ENCODE measurements at places on chromosomes 5 and 9. TPM values are rescaled to one million over a fixed set of nuclear protein-coding genes. Genes with fewer than 3 reads are reported as not detected.

- DNase-seq: no peak
Measured at GRCh38 chr5:14504816-14505215, 76.8 kb upstream of the OTULINL start.

- no peak for DNase-seq
Measured at GRCh38 chr5:149262315-149262714, 9.3 kb upstream of the AFAP1L1 start.

DNA sequence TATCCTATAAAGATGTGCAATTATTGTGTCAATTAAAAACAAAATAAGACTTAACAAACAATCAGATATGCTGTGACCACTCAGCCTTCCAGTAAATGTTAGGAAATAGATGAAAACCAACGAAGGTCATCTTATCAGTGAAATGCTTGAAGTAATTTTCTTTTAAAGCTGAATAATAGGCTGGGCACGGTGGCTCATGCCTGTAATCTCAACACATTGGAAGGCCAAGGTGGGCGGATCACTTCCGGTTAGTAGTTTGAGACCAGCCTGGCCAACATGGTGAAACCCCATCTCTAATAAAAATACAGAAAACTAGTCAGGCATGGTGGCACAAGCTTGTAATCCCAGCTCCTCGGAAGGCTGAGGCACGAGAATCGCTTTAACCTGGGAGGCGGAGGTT lies 31.2 kb downstream of the NLN start:
- no peak for DNase-seq

DNA sequence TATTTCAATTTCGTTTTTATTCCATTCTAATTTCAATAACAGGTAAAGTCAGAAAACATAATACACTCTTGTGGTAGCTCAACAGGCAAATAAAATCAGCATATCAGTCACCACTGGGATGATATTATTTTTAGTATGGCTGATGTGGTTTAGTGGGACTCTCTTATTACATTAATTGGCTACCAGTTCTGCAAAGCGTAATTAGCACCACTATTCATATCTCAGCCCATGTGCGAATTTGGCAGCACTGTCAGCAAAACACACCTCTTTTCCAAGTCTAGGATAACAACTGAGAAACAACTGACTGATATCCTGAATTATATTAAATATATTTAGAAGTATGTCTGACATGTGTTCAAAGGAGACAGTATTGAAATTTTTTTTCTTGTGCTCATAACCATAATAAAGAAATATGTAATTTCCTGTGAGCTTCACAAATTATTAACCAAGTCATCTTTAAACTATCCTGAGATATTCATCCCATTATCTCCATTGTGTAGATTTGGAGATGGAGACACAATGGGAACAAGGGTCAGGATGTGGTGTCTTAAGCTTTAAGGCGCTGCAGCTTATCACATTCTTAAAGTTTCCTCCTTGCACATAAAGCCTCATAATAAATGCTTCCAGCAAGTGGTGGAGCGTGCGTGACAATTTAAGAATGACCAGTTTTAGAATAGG lies 212.4 kb downstream of the TLE1 start:
- DNase-seq: no peak

- no peak for DNase-seq
Measured at GRCh38 chr5:127599320-127599719, 49.6 kb upstream of the CTXN3 start.

DNA sequence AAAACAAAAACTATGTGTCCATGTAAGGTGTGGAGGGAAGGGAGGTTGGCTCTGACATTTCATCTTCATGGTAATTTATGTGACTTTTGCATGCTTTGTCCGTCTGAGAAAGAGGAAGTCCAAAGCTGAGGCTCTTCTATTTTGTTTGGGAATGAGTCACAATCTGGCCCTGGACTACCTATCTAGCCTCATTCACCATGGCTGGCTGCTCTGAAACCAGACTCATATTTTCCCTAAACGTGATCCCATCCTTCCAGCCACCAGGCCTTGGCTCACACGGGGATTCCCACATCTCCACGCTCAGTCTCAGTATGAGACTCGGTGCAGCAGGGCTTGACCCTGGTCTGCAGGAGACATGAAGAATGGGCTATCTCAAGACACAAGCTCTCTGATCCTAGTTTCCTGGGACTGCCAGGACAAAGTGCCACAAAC lies 672.8 kb downstream of the ACTL7B start:
- no peak for DNase-seq

ANGPTL2 gene
- not detected for total RNA-seq

GRCh38 chr9:70172532-70172931 lies 86.2 kb upstream of the SMC5 start:
- DNase-seq: no peak

GRCh38 chr5:125201446-125202052 lies 455.1 kb upstream of the ZNF608 start:
- no peak for DNase-seq

PPP1R26 gene
- 0.32 TPM for total RNA-seq

DNA sequence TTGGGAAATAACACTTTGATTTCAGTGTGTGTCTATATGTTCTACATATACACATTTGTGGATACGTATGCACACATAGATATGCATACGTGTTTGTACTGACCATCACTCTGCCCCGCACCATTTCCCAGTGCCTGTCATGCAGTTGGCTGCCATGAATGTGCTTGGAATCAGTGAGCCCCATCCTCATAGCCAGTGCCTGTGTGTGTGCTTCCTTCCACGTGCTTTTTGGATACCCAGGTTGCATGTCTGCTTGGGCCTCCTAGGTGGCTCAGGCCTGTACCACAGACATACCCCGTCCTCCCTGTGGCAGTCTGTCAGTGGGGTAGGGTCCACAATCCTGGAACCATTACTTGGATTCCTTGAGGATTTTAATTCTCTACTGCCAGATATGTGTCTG lies 243.6 kb downstream of the FANCC start:
- DNase-seq: no peak

All from activated naive CD4-positive, alpha-beta T cell treated with anti-CD3 and anti-CD28 coated beads for 36 hours (primary cell).